ENCODE measurements at places on chromosomes 6 and 20. TPM values are rescaled to one million over a fixed set of nuclear protein-coding genes. Genes with fewer than 3 reads are reported as not detected.

DNA sequence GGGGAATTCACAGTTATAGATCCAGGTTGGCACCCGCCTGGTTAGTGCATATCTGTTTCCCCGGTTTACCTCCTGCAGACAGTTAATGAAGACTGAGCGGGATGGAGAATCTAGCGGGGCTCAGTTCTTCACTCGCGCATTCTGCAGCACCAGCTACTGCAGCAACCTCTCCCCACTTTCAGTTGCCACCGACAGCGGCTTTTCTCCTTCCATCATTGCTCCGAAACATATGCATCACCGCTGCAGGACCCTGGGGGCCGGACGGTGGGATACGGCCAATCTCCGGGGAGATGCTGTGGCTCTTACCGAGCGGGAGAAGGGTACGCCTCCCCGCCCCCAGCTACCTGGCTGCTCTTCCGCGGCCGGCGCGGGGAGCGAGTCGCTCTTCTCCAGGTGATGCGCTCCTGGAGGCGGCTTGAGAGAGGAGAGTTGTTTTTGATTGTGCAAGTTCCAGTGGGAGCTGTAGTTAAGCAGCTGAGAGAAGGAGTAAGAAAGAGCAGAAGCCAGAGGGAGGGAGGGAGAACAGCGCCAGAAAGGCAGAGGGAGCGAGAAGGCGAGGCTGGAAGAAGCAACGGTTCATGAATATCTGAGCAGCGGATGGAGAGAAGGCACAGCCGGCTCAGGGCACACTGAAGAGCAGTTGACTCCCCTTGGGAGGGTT lies at the start of gene SGK1:
SGK1 (minus strand) TSS at position 642 of the 661 bp plus-strand sequence. CDS start 652 bp downstream, outside the sequence.
- no peak within 1 kb of the TSS for H3K27ac ChIP-seq
- no peaks in the 10 kb centered on the region for H3K27me3 ChIP-seq
- peak; percentile 55 for DNase-seq
- H3K4me1 ChIP-seq = peaks cover 5% of the 10 kb centered on the region

- H3K27me3 ChIP-seq = no peaks in the 10 kb centered on the region
- H3K4me1 ChIP-seq = no peaks in the 10 kb centered on the region
- no peak overlapping the region for H3K4me3 ChIP-seq
- H3K27ac ChIP-seq = no peak overlapping the region
- DNase-seq = no peak
- H3K36me3 ChIP-seq = no peaks in the 10 kb centered on the region
These were observed 18.1 kb upstream of the SNRPB2 start for GRCh38 chr20:16711661-16712258.

- no peaks in the 10 kb centered on the region for H3K4me1 ChIP-seq
- no peaks in the 10 kb centered on the region for H3K36me3 ChIP-seq
- no peak overlapping the region for H3K27ac ChIP-seq
- no peak overlapping the region for H3K4me3 ChIP-seq
- no peak for DNase-seq
These were observed 578.9 kb downstream of the HAO1 start for GRCh38 chr20:7361321-7361720.

- no peak overlapping the region for H3K27ac ChIP-seq
- H3K27me3 ChIP-seq = no peaks in the 10 kb centered on the region
- no peaks in the 10 kb centered on the region for H3K36me3 ChIP-seq
These were observed 134.9 kb upstream of the THBS2 start for GRCh38 chr6:169388395-169389166.

- H3K4me1 ChIP-seq = no peaks in the 10 kb centered on the region
- H3K27me3 ChIP-seq = no peaks in the 10 kb centered on the region
- DNase-seq = no peak
These were observed 116.5 kb upstream of the EEF1E1 start for GRCh38 chr6:8218861-8219260.

DNA sequence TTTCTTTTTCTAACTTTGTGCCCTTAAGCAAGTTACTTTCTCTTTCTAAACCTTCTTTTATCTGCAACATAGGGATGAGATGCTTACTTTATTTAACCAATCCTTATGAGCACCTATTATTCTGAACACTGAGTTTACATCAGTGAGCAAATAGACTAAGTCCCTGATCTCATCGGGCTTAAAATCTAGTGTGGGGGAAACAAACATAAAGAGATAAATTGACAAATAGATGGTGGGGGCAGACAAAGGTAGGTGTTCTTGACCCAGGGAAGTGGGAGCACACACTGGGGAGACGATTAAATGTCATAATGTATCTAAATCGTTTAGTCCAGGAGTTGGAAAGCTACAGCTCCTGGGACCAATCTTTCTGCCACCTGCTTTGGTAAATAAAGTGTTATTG lies 129.6 kb downstream of the TFAP2C start:
- no peaks in the 10 kb centered on the region for H3K27me3 ChIP-seq
- no peak overlapping the region for H3K27ac ChIP-seq
- no peak overlapping the region for H3K4me3 ChIP-seq
- no peaks in the 10 kb centered on the region for H3K4me1 ChIP-seq
- H3K36me3 ChIP-seq = no peaks in the 10 kb centered on the region
- DNase-seq = no peak

GRCh38 chr6:125151700-125152099 lies 1.9 kb upstream of the TPD52L1 start:
- H3K27me3 ChIP-seq = no peaks in the 10 kb centered on the region
- no peaks in the 10 kb centered on the region for H3K36me3 ChIP-seq
- H3K4me3 ChIP-seq = no peak overlapping the region
- no peak for DNase-seq
- peaks cover 4% of the 10 kb centered on the region for H3K4me1 ChIP-seq

DNA sequence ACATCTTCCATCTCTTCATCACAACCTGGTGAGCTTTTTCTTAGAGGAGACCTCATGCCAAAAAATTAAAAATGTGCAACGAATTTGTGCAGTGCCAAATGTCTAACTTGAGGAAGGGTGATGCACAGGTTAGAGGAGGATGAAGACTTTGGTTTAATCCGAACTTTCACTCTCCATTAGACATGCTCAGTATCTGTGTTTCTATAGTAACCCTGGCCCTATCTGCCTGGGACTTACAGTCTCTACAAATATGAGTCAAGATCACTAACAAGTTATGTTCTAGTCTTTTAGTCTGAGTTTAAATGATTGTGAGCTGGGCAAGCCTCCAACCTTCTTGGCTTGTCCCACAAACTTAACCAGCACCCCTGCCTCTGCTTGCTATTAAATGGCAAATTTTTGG lies 377.0 kb downstream of the BMP2 start:
- H3K4me3 ChIP-seq = no peak overlapping the region
- no peak for DNase-seq
- no peaks in the 10 kb centered on the region for H3K27me3 ChIP-seq
- H3K4me1 ChIP-seq = peaks cover 2% of the 10 kb centered on the region
- no peak overlapping the region for H3K27ac ChIP-seq
- H3K36me3 ChIP-seq = no peaks in the 10 kb centered on the region

- H3K4me1 ChIP-seq = no peaks in the 10 kb centered on the region
- DNase-seq = no peak
- no peak overlapping the region for H3K4me3 ChIP-seq
These were observed 23.2 kb downstream of the CTCFL start for GRCh38 chr20:57501461-57502335.

DNA sequence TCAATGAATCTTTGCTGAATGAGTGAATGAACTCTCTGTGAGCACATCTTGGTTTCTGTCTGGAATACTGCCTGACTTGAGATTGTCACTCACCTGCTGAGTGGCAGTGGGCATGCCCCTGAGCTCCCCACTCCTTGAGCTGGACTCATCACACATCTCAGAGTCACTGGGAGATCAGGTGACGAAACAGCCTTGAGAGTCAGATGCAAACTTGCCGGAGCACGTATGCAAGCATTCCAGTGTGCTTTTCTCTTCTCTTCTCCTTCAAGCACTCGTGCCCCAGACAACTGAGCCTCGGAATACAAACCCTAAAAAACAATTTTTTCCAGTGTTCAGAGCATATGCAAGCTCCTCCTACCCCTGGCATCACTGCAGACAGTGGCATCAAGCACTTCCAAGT lies 9.4 kb upstream of the BMP7 start:
- no peak overlapping the region for H3K4me3 ChIP-seq
- DNase-seq = no peak
- H3K27me3 ChIP-seq = peaks cover 3% of the 10 kb centered on the region
- H3K27ac ChIP-seq = no peak overlapping the region

DNA sequence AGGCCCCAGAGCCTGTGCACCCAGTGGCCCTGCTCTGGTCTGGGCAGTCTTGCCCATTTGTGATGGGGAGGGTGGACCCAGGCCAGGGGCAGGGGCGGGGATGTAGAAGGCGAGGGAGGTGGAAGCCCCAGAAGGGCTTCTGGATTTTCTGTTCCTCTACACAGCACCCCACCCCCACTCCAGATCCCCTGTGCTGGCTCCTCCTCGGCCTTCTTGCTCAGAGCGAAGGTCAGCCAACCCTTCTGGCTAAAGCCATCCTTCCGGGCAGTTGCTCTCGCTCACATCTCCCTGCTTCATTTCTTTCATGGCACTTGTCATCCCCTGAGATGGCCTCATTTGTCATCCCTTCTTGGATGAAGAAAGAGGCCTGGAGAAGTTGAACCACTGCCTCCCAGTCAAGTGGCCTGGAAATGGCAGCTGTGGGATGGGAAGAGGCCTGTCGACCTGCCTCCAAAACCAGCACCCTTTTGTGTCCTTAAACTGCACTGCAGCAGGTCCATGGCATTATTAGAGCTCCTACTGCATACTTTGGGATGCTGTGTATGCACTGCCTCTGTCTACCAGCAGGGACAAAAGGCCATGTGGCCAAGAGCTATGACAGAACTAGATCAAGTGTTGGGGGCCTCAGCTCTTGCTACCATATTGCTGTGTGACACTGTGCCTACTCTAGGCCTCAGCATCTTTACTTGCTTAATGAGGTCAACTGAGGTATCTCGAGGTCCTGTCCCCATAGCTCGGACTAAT lies 19.9 kb downstream of the PEDS1 start:
- peaks cover 14% of the 10 kb centered on the region for H3K36me3 ChIP-seq
- no peak for DNase-seq

- H3K27me3 ChIP-seq = no peaks in the 10 kb centered on the region
- no peak for DNase-seq
- no peak overlapping the region for H3K27ac ChIP-seq
- no peaks in the 10 kb centered on the region for H3K36me3 ChIP-seq
- H3K4me1 ChIP-seq = no peaks in the 10 kb centered on the region
These were observed 88.6 kb downstream of the OPRM1 start for GRCh38 chr6:154127657-154128056.

GRCh38 chr6:51049983-51050877 lies 231.6 kb downstream of the TFAP2B start:
- no peak for DNase-seq
- H3K4me3 ChIP-seq = no peak overlapping the region
- no peaks in the 10 kb centered on the region for H3K4me1 ChIP-seq

Gene FBXO9
- polyA plus RNA-seq = 52.5 TPM

Gene HLA-DOB
- polyA plus RNA-seq = 0.16 TPM

Gene CST1
- not detected for polyA plus RNA-seq

Gene PBX2
- 16.0 TPM for polyA plus RNA-seq

Gene ISM1
- 1.2 TPM for polyA plus RNA-seq

Gene ABHD16B
- polyA plus RNA-seq = not detected

Gene ATF6B
- polyA plus RNA-seq = 17.1 TPM

Gene MEA1
- 37.2 TPM for polyA plus RNA-seq

Gene APMAP
- polyA plus RNA-seq = 257 TPM

Gene CLVS2
- polyA plus RNA-seq = not detected

Gene TBP
- 7.1 TPM for polyA plus RNA-seq

Gene GABBR1
- 1.3 TPM for polyA plus RNA-seq
